CD4-positive, alpha-beta T cell (primary cell): ENCODE measurements at places on chromosomes 2 and 18. TPM values are rescaled to one million over a fixed set of nuclear protein-coding genes. Genes with fewer than 3 reads are reported as not detected.

- DNase-seq = no peak
Observed at GRCh38 chr2:159614534-159615366, 1.6 kb downstream of the BAZ2B start.

- DNase-seq = no peak
Observed at GRCh38 chr2:16653083-16653375, 12.6 kb downstream of the CYRIA start.

Gene SLC38A11
- total RNA-seq = not detected

- no peak for DNase-seq
Observed at GRCh38 chr2:218371983-218372350, 10.1 kb upstream of the SLC11A1 start.

Gene AQP4
- not detected for total RNA-seq

DNA sequence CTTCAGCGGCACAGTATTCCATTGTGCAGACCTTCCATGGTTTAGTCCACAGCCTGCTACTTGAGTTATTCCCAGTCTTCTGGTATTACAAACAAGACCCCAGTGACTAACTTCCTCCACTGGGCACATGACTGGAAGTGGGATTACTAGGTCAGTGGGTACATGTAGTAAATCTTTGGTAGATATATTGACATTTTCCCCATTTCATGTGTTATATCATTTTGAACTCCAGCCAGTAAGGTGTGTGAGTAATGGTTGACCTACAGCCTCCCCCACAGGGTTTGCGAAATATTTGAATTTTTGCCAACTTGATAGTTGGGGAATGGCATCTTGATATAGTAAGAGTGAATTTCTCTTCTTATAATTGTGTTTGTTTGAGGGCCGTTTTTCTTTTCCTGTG lies 58.8 kb downstream of the RNF144A start:
- DNase-seq = no peak

GRCh38 chr2:160956243-160956802 lies 203.9 kb upstream of the TANK start:
- no peak for DNase-seq

Gene GPR155
- 8.3 TPM for total RNA-seq

Gene OTOS
- not detected for total RNA-seq

Gene NETO1
- not detected for total RNA-seq

GRCh38 chr2:38185012-38185491 lies 109.1 kb upstream of the CYP1B1 start:
- no peak for DNase-seq

Gene GATA6
- 0.08 TPM for total RNA-seq

GRCh38 chr2:234425639-234426603 lies 71.0 kb downstream of the ARL4C start:
- DNase-seq = peak; percentile 83

- DNase-seq = no peak
Observed at GRCh38 chr2:133200684-133201421, 367.4 kb downstream of the NCKAP5 start.

- DNase-seq = no peak
Observed at GRCh38 chr2:171210216-171210863, 49.6 kb upstream of the TLK1 start.

GRCh38 chr2:45826460-45826859 lies 175.0 kb downstream of the PRKCE start:
- no peak for DNase-seq

DNA sequence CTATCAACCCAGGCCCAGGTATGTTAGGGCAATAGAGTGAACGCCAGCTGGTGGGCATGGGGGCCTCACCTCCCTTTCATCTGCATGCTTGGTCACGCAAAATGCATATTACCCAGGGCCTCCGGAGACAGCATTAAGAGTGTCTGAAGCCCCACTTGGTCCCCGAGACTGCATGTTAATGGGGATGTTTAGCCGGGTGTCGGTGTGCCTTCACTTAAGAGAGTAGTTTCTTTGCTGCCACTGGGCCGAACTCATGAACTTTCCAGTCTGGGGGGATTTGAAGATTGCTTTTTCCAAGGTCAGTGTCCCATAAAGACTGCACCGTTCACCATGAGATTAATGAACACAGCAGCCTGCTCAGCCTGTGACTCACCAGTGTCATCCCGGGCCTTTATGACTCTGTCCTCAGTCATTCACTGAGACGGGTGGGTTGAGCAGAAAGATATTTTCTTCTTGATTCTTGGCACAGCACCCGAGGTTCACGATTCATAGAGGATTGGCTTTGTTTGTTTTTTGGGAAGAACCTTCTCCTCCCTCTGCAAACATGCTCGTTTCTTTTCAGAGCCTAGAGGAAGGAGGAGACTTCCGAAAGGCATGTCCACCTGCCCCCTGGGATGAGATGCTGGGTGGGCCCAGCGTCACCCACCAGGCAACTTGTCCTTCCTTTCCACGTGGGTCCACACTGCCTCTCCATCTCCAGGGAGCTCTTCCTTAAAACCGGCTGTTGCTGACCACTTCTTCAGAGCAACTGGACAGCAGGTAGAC lies 199.1 kb downstream of the GLI2 start:
- no peak for DNase-seq

DNA sequence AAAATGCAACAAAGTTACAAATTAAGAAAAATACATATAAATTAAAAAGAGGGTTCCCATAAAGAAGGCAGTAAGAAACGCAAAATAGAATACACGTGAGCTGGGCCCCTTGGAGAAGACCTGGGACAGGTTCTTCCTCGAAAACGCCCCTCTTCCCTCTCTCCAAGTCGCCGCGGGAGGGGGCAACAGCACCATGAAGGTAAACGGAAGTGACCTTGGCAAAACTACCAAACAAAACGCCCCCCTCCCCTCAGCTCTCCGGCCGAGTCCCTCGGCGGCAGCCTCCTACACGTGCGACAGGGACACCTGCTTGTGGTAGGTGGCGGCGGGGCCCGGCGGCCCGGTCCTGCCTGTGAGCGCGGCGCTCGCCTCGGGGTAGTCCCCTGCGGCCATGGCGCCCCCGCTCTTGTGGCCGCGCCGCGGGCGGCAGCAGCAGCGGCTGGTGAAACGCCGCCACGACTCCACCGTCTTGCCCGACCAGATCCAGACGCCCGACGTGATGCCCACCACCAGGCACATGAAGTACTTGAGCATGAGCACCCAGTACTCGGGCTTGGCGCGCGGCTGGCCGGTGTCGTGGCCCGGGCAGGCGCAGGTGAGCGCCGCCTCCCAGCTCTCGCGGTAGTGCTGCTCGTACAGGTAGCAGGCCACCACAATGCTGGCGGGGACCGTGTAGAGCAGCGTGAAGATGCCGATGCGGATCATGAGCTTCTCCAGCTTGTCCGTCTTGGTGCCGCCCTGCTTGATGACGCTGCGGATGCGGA lies 2.8 kb downstream of the FZD5 start:
- peak; percentile 20 for DNase-seq

DNA sequence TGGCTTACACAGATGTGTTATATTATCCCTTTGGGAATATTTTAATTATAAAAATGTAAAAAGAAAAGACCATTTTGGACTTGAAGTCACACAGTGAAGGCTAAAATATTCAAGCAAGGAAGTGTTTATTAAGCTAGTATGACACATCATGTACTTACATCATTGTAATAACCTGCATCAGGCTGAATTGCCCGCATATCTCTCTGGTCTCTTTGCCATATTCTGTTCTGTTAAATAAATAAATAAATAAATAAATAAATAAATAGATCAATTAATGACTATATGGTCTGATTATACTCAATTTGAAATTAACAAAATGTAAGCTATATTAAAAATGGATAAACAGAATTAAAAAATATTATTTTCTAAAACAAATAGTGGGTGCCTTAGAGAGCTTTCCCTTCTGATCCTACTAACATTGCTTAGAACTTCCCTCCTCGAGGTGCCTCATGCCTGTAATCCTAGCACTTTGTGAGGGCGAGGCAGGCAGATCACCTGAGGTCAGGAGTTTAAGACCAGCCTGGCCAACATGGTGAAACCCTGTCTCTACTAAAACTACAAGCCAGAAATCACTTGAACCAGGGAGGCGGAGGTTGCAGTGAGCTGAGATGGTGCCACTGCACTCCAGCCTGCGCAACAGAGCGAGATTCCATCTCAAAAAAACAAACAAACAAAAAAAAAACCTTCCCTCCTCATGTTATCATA lies 42.0 kb downstream of the WDR33 start:
- DNase-seq = no peak

DNA sequence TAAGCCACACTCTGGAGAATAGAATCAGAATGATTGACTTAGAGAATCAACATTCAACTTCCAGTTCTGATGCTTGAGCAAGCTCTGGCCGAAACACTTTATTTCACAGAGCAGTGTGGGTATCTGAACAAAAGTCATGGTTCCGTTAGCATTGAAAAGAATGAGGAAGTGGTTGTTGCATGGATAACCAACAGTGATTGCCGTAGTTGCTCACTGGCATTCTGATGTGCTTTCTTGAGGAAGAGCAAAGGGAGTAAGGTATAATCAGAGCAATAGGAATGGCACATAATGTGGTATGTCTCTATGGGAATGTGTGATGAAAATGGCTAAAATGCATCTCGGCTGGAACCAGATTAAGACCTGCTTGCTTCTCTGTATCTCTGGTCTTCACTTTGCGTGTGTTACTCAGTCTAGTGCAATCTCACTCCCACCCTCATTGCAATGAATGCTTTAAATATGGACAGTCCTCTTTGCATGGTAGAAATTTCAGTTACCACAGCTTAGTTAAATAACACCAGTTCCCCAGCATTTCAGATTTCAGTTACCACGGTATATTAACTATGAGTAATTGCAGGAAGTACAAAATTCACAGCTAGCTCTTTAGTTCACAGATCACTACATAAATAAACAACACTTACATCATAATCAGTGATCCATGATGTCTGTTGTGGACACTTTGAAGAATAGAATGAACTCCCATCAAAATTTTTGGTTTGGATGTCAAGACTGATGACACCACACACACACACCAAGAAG lies 7.8 kb upstream of the RAB12 start:
- DNase-seq = no peak

DNA sequence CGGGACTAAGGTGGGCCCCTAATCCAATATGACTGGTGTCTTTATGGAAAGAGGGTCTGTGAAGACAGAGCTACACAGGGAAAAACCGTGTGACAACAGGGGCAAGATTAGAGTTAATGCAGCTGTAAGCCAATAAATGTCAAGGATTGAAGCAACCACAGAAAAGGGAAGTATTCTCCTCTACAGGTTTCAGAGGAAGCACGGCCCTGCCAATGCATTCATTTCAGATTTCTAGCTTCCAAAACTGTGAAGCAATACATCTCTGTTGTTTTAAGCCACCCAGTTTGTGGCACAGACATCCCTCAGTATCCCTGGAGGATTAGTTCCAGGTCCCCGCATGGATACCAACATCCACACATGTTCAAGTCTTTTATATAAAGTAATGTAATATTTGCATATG lies 48.8 kb downstream of the SPP2 start:
- no peak for DNase-seq

Gene MYOM1
- 1.5 TPM for total RNA-seq

- DNase-seq = no peak
Observed at GRCh38 chr2:32746669-32747068, 118.8 kb downstream of the TTC27 start.

GRCh38 chr2:20221555-20221973 lies 3.4 kb downstream of the SDC1 start:
- DNase-seq = no peak

GRCh38 chr2:133884739-133885381 lies 316.6 kb upstream of the NCKAP5 start:
- no peak for DNase-seq

DNA sequence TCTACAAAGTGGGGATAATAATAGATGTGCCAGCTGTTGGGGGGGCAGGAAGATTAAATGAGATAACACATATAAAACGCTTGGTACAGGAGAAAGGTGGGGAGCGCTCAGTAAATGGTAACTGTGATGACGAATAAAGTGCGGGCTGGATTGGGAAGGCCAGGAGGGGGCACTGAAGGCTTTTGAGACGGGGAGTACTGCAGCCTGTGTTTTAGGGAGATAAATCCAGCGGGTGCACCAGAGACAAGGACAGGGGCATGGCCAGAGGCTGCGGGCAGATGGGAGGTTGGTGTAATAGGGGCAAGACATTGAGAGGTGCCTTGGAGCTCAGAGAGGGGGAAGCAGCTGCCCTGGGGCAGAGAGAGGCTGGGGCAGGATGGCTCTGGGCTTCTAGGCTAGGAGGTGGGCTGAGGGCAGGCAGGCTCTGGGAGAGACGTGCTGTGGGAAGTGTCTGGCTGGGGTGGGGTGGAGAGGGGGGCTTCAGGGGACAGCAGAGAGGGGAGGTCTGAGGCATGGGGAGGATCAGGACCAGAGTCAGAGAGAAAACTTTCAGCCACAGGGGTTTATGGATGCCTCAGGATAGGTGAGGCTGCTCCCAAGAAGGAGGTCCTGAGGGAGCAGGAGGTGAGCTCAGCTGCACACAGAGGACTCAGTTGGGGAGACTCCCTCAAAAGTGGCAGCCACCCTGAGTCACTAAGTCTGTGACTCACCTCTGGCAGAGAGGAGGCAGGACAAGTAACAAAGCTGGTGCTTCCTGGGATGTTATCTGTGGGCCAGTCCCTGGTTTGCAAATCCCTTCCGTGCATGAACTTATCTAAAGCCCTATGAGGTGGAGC lies 18.8 kb downstream of the TEX44 start:
- peak; percentile 56 for DNase-seq

Gene CKAP2L
- total RNA-seq = 0.50 TPM

Gene TUBB8B
- not detected for total RNA-seq

DNA sequence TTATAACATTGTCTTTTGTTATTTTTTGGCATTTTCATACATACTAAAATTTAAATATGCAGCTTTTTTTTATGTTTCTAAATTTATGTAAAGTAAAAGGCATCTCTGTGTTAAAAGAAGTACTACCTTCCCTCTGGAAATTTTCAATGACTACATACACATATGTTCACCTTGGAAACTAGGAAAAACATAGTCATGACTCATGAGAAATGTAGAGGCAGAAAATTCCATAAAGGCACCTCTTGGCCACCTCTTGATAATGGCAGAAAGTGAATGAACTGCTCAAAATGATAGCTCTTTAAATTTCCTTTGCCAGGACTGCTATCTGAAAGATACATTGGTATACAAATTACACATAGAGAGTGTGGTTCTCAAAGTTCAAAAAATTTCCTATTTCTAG lies 889.1 kb upstream of the ZEB2 start:
- DNase-seq = no peak

DNA sequence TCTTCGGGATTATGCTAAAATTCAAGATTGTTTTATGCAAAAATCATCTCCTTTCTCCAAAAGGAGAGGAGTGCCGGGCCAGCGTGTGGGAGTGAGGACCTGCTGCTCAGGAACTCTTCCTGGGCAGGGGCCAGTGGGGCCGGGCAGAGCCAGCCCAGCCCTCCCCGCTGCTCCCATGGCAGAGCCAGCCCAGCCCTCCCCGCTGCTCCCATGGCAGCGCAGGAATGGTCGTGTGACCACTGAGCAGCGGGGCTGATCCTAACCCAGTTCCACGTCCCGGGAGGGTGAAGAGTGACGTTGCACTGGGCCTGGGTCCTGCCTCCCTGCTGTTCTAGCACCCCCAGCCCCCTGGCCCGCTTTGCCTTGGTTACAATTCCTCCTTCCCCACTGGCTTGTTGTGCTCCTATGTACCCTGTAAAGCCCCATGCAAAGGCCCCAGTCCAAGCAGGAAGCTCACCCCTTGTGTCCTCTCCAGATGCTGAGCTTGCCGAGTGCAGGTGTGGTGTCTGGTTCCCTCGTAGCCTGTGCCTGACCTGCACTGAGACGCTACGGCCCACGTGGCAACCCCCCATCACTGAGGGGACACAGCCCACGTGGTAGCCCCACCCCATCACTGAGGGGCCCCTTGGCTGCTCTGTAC lies 11.4 kb upstream of the NEU4 start:
- no peak for DNase-seq
